ENCODE measurements at places on chromosomes 1 and 21.

DNA sequence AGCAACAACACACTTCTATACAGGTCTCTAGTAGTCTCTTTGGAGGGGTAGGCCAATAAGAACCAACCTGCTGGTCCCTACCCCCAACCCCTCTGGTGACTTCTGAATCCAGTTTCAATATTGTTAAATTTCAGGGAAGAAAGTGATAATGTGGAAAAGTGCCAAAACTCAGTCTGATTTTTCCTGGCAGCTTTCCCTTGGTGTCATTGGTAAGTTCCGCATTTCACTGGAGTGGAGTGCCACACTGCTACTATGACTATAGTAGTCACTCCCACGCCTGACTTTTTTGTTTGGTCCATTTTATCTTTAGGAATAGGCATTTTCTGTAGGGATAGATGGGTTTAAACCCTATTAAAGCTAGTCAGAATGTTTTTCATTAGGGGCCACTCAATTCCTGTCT is 5.7 kb upstream of the ARID1A start:
- DNase-seq: no peak

- no peak for DNase-seq
These were observed 80.9 kb downstream of the MTR start for GRCh38 chr1:236875975-236876374.

GRCh38 chr1:55694310-55694801 is 479.2 kb upstream of the USP24 start:
- no peak for DNase-seq

DNA sequence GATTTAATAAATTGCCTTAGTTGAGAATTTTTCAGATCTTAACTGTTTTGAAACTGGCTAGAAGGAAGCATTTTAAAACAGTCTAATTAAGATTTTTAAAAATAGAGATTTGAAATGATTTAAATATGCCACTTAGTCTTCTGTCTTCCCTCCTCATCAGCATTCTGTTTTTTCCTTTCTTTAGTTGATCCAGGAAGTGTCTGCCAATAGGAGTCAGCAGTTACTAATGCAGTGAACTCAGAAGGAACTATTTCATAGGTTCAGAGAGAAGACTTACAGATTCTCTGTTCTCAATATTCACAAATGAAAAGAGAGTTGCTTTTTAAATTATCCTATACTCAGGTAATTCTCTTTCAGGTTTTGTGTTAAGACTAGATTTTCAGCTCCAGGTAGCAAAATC is 84.5 kb downstream of the RPS6KC1 start:
- no peak for DNase-seq

- no peak for DNase-seq
These were observed 25.7 kb downstream of the COA6 start for GRCh38 chr1:234398849-234399381.
